Activated CD4-positive, alpha-beta T cell treated with anti-CD3 and anti-CD28 coated beads for 1 hour (primary cell): ENCODE measurements at places on chromosomes 3 and 15.

DNA sequence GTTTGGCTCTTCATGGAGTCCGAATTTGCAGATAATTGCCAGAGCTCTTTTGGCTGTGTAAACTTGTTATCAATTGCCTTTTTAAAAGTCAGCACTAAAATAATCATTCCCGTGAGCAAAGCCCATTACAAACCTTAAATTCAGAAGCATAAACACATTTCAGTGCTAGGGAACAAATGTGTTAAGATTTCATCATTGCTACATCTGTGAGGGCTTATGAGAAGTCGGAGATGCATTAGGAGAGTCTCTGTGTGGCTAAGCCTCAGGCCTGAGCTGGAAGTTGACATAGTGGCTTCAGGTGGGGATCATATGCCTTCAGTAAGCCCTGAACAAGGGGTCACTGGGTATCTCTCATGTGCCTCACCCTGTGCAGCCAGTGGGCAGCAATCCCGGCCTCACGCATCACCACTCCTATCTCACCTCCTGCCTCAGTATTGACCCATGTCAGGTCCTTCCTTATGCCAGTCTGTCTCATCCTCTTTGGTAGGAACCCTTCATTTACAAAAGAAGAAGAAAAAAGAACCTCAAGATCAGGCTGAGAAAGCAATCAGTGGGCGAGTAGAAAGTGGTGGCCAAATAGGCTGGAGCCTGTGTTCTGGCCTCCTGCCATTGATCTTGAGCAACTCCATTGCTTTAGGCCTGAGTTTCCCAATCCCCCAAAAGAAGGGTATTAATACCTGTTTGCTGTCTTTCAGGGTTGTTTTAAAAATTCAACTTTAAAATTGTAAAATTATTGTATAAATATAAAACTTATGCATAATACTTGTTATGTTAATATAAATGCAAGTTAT, 233.5 kb downstream of the IL20RB start:
- no peak for DNase-seq

DNA sequence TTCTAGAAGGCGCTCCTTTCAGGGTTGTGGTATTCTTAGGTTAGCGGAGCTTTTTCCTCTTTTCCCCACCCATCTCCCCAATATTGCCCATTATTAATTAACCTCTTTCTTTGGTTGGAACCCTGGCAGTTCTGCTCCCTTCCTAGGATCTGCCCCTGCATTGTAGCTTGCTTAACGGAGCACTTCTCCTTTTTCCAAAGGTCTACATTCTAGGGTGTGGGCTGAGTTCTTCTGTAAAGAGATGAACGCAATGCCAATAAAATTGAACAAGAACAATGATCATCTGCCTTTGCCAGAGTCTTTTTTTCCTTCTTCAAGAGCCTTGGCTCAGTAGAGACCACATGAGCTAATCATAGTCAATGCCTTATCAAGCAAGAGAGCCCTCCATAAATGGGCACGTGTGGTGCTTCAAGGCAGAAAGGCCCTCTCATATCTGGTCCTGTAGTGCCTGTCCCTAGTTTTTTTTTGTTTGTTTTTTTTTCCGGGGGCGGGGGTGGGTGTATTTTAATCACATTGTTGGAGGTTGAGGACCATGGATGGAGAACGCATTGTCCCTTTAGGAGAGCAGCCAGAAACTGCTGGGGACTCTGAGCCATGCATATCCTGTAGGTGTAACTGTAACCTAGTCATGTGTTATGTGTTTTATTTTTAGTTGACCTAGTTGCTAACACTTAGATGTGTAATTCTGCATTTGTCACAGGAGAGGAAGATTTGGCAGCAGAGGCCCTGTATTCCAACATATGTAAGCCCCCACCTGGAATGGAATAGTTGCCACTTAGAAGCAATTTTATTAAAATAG, 64.7 kb upstream of the ACAD9 start:
- DNase-seq = no peak

GRCh38 chr15:40358471-40359353, 693 bp downstream of the DISP2 start:
- no peak for DNase-seq

- no peak for DNase-seq
Measured at GRCh38 chr3:69182588-69183316, 60.4 kb upstream of the LMOD3 start.

- no peak for DNase-seq
Measured at GRCh38 chr3:45946307-45946706, 3.0 kb downstream of the CXCR6 start.

- no peak for DNase-seq
Measured at GRCh38 chr3:53253707-53254508, 1.9 kb downstream of the TKT start.

GRCh38 chr3:67614195-67614594, 40.2 kb downstream of the SUCLG2 start:
- no peak for DNase-seq

DNA sequence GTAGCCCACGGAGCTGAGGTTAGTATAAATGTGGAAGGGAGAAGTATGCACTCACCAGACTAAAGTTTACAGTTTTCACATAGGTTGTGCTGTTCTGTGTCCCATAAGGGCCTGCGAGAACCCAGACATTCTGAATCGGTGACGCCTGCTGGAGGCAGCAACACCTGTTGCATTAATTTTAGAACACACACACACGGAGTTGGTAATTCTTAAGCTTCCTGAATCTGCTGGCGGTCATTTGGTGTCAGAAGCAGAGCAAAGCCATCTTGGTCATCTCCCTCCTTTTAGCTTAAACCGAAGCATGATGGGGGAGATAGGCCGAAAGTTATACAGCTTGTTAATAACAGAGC, 41.1 kb upstream of the AP3B2 start:
- no peak for DNase-seq

DNA sequence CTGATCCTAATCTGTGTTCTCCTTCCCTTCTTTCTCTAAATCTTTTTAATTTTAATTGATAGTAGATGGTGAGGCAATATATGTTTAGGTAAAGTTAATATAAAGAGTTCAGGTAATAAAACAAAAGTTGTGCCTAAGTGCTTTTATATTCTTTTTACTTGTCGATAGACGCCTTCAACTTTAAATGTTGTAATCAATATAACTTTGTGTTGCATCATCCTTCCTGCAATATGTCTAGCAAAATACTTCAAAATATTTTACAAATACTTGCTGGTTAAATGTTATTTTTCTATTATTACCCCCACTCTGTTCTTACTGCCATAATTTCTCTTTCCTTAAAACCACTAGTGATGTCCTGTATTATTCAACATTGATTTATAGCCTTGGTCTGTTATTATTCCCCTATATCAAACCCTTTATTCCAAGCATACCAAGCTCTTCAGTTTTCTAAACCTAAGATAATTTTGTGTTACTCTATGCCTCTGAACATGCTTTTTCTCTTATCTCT, 92.4 kb downstream of the NAALADL2 start:
- no peak for DNase-seq

- no peak for DNase-seq
Measured at GRCh38 chr15:39230205-39230907, 350.5 kb upstream of the THBS1 start.

GRCh38 chr15:39860200-39860599, 59.9 kb downstream of the GPR176 start:
- no peak for DNase-seq

DNA sequence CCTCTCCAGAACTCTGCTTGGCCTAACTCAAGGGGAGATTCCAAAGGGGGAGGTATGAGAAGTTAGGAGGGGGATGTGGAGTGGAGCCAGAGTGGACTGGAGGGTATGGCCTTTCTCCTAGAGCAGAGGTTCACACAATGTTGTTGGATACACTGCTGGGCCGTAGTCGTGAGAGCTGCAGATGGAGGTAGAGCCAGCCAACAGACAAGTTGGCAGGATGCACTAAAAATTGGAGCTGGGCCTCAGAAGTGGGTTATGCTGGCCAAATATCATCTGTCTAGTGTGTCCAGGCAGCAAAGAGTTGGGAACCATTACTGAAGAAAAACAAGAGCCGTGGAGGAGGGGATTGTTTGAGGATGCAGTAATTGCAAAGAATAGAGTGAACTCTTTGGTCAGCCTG, 27.7 kb upstream of the LRRFIP2 start:
- no peak for DNase-seq

GRCh38 chr3:177333533-177334520, 136.5 kb upstream of the TBL1XR1 start:
- DNase-seq = no peak

GRCh38 chr3:185858502-185859225, 33.8 kb upstream of the IGF2BP2 start:
- no peak for DNase-seq

DNA sequence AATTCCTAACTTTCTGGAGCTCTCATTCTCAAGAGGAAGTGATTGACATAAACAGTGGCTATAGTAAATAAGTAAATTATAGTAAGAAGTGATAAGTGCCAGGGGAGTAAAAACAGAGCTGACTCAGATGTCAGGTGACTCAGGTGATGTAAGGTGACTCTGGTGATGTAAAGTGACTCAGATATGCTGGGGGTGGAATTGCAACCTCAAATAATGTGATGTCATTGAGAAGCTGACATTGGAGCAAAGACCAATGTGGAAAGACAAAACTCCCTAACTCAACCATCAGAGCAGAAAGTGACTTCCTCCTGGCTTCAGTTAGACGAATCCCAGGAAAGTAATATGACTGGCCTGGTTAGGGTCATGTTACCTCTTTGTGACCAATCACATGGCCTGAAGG, 144.2 kb upstream of the SNTN start:
- no peak for DNase-seq

DNA sequence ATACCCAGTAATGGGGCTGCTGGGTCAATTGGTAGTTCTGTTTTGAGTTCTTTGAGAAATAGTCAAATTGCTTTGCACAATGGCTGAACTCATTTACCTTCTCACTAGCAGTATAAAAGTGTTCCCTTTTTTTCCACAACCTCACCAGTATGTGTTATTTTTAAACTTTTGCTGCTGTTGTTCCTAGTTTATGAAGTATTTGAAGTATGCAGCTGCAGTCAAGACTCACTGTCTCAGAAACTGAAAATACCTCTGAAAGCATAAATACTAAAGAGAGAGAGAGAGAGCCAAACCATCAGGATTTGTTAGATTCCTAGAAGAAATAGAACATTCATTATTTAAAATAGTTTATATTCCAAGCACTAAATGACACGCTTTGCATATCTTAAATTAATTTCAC, 764.2 kb downstream of the NTRK3 start:
- DNase-seq = no peak

DNA sequence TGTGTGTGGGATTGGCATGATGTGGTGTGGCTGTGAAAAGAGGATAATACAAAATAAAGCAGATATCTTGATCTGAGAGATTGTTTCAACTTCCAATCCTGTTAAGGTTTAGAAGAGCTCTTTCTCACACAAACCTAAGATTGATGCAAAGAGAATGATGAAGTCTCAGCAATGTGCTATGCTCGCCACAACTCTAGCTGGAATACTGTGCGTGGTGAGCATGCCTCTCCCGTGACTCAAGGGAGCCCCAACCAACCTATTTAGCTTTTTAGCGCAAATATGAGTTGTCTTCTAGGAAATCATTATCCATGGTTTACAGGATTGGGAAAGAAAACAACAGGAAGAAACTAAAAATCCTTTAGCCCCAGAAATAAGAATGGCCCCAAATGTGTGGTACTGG, 28.5 kb downstream of the BTLA start:
- no peak for DNase-seq

DNA sequence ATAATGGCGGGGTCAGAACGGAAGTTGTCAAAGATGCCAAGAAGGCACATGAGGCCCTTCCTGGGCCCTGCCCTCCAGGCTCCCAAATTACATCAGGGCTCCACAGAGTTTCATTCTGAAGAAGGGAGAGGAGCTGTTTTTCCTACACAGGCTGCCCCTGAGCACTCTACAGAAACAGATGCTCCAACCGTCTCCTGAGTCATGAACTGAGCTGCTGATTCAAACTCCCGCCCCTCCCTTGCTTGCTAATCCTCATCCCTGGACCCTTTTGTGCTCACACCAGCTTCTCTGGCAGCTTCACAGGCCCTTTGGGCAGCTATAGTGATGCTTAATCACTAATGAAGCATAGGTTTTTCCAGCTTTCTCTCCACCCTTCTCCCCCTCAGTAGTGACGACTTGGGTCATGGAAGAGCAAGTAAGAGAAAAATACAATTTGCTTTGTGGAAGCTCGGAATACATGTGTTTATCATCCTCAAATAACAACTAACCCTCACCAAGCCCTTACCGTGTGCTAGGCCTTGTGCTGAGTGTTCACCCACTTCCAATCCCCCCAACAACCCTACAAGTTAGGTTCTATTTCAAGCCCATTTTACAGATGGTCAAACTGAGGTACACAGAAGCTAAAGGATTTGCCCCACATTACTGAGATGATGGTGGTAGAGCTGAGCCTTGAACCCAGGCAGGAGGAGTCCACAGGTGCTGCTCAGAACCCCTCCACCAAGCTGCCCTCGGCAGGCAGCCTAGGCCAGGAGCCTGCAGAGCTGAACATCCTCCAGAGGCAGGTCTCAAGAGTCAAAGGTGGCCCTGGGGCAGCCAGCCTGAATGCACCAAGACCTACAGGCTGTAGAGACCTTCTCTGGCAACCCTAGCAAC, 21.9 kb downstream of the MEGF11 start:
- no peak for DNase-seq

- no peak for DNase-seq
Measured at GRCh38 chr15:55513152-55513551, 5.1 kb upstream of the DNAAF4 start.

DNA sequence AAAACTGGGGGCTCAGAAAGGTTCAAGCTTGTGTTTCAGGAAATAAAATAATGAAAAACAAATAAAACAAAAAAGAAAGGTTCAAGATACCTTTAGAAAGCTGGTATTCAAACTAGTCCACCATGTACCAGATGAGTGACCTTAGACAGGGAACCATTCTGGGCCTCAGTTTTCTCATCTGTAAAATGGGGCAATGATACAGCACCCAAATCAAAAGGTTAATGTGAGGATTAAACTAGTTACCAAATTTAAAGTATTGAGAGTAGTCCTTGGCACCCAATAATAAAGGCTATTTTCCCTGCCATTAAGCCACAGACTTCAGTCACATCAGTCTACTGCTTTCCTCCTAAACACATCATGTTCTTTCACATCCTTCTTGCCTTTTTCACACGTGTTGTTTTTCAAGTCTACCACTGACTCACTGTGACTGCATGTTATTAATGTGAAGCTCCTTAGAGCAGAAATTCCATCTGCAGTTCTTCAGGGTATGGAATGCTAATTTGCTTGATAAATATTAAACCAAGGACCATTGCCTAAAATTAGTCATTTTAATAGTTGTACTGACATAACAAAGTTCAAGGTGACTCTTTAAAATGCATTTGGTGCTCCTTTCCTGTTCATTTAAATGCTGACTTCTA, 19.9 kb downstream of the TAMM41 start:
- no peak for DNase-seq

- DNase-seq = no peak
Measured at GRCh38 chr15:66613743-66614142, 47.9 kb upstream of the LCTL start.
